ENCODE measurements at places on chromosomes 12 and 14.

GRCh38 chr14:63912286-63912685, 59.5 kb downstream of the SYNE2 start:
- no peak for DNase-seq

DNA sequence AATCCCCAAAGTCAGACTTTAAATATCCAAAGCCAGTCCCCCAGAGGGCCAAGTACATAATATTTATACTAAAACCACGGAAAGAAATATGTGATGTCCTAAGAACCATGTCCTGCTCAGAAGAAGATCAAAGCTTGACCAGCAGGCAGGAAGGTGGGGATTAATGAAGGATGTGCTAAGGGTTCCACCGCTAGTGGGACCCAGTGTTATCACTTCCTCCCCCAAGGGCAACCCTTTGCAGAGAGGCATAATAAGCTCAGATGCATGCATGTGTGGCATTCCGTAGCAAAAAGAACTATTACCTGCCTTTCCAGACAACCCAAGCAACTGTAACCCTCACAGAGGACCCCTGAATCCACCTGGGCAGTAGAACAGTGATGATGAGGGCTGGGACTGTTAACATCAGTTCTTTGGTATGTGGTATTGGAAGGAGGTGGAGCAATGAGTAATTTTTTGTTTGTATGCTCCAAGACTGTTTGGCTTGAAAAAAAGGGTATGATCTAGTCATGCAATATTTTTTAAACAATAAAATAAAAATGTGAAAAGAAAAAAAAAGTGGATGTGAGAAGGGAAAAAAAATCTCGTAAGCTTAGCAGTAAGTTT, 71.7 kb upstream of the ETV6 start:
- no peak for DNase-seq

GRCh38 chr12:103696101-103696500, 109.0 kb downstream of the STAB2 start:
- DNase-seq: no peak

GRCh38 chr12:70251661-70252060, 8.4 kb downstream of the CNOT2 start:
- no peak for DNase-seq
